A549 treated with CpdA at 1 μM for 4 hours (cell line): ENCODE measurements at places on chromosomes 4 and X. TPM values are rescaled to one million over a fixed set of nuclear protein-coding genes. Genes with fewer than 3 reads are reported as not detected.

Gene TMPRSS11A
- not detected in 5 replicates for total RNA-seq

Gene NPY2R
- total RNA-seq, result 0.03 to 0.08 TPM in 2 of 5 replicates, not detected in the others

Gene MTNR1A
- 0.23 to 0.51 TPM (median 0.35 TPM) in 5 replicates for total RNA-seq

Gene ARSJ
- total RNA-seq, result 4.7 to 5.9 TPM (median 5.2 TPM) in 5 replicates
